ENCODE measurements at places on chromosomes 7 and 10. TPM values are rescaled to one million over a fixed set of nuclear protein-coding genes. Genes with fewer than 3 reads are reported as not detected.
A peak's percentile ranks its signal among the peaks of the same experiment; 100 is the strongest.

- no peaks in the 10 kb centered on the region for H3K27me3 ChIP-seq
- peak; percentile 81 for DNase-seq
- H3K4me3 ChIP-seq = peak overlapping the region; percentile 2
- H3K4me1 ChIP-seq = peaks cover 39% of the 10 kb centered on the region
Observed at GRCh38 chr10:93947055-93947454, 46.7 kb upstream of the PLCE1 start.

- H3K4me3 ChIP-seq = no peak overlapping the region
- H3K27ac ChIP-seq = no peak overlapping the region
- no peak for DNase-seq
- no peaks in the 10 kb centered on the region for H3K36me3 ChIP-seq
- peaks cover 4% of the 10 kb centered on the region for H3K4me1 ChIP-seq
- H3K27me3 ChIP-seq = peaks cover 29% of the 10 kb centered on the region
Observed at GRCh38 chr7:128912281-128912680, 1.8 kb upstream of the KCP start.

GRCh38 chr10:12631787-12632562 lies 282.6 kb downstream of the CAMK1D start:
- H3K36me3 ChIP-seq = no peaks in the 10 kb centered on the region
- H3K27me3 ChIP-seq = no peaks in the 10 kb centered on the region
- no peak overlapping the region for H3K4me3 ChIP-seq
- H3K27ac ChIP-seq = no peak overlapping the region
- no peak for DNase-seq
- no peaks in the 10 kb centered on the region for H3K4me1 ChIP-seq

- no peaks in the 10 kb centered on the region for H3K4me1 ChIP-seq
- no peak for DNase-seq
- no peak overlapping the region for H3K27ac ChIP-seq
- H3K4me3 ChIP-seq = no peak overlapping the region
- no peaks in the 10 kb centered on the region for H3K36me3 ChIP-seq
Observed at GRCh38 chr7:16098058-16098457, 323.3 kb downstream of the CRPPA start.

DNA sequence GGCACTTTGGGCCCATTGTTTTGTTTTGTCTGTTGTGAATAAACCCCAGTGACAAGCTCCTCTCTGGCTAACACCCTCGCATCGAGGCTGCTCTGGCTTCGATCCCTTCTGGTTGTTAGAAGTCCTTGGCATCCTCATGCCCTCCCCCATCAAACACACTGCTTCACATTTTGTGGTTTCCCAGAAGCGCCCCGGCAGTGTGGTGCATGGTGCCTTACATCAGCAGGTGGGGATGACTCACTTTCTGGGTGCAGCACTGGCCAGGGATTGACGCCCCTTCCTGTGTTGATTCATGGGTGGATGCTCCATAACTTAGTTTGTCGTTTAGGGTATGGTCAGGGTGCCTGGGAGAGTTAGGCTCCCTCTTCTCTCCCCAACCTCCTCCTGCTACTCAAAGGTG lies 51.4 kb downstream of the PLPP4 start:
- no peak overlapping the region for H3K27ac ChIP-seq
- DNase-seq = no peak
- H3K27me3 ChIP-seq = no peaks in the 10 kb centered on the region
- H3K36me3 ChIP-seq = no peaks in the 10 kb centered on the region
- H3K4me1 ChIP-seq = no peaks in the 10 kb centered on the region
- H3K4me3 ChIP-seq = no peak overlapping the region

DNA sequence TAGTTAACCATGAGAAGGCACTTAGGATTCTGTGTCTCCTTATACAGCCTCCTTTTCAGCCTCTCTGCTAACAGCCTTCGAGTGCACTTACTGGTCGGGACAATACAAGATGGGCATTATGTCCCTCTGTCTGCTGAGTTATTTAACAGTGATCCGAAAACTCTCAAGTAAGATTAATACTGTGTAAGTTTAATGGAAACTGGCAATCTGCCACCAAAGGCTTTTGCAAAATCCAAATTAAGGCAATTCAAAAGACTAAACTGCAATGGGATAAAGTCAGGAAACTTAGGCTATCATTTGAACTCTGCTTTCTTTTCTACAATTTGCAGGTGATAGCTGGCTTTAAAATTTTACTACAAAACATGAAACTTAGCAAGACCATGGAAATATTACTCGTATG lies 477.8 kb downstream of the TFEC start:
- H3K4me3 ChIP-seq = no peak overlapping the region
- no peak for DNase-seq
- no peaks in the 10 kb centered on the region for H3K27me3 ChIP-seq
- no peaks in the 10 kb centered on the region for H3K36me3 ChIP-seq
- H3K27ac ChIP-seq = no peak overlapping the region
- no peaks in the 10 kb centered on the region for H3K4me1 ChIP-seq

- peaks cover 8% of the 10 kb centered on the region for H3K4me1 ChIP-seq
- H3K4me3 ChIP-seq = peak overlapping the region; percentile 53
- H3K36me3 ChIP-seq = no peaks in the 10 kb centered on the region
- no peaks in the 10 kb centered on the region for H3K27me3 ChIP-seq
- peak; percentile 87 for DNase-seq
Observed at GRCh38 chr7:151782598-151783448, 94.1 kb downstream of the PRKAG2 start.

- H3K4me1 ChIP-seq = peaks cover 91% of the 10 kb centered on the region
- H3K4me3 ChIP-seq = no peak overlapping the region
- H3K27ac ChIP-seq = peak overlapping the region; percentile 79
- no peaks in the 10 kb centered on the region for H3K36me3 ChIP-seq
- DNase-seq = peak; percentile 83
Observed at GRCh38 chr7:139749545-139749944, 28.3 kb downstream of the HIPK2 start.

- H3K27ac ChIP-seq = no peak overlapping the region
- no peak overlapping the region for H3K4me3 ChIP-seq
- no peaks in the 10 kb centered on the region for H3K36me3 ChIP-seq
- H3K27me3 ChIP-seq = no peaks in the 10 kb centered on the region
- H3K4me1 ChIP-seq = no peaks in the 10 kb centered on the region
Observed at GRCh38 chr7:81854518-81854917, 84.7 kb upstream of the HGF start.

DNA sequence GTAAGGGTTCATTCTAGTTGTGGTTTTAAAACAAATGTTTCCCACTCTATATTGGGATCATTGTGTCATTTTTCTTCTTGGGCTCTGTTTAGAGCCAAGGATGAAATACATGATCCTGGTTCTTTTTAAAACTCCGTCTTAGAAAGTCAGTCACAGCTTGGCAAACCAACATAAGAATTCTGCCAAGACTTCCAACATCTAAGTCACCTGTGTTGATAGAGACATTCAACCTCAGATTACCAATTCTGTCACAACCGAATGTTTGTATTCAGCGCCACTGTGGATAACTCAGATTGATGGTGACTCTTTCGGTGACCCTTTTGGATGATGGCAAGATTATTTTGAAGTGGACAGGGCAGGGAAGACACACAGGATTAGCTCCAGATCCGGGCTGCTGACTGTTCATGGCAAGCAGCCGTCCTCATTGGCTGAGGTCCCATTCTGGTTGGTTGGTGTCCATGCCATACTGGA lies 255.4 kb downstream of the ARHGAP21 start:
- peak; percentile 80 for DNase-seq
- peak overlapping the region; percentile 61 for H3K4me3 ChIP-seq
- no peaks in the 10 kb centered on the region for H3K27me3 ChIP-seq
- peak overlapping the region; percentile 90 for H3K27ac ChIP-seq
- H3K4me1 ChIP-seq = peaks cover 41% of the 10 kb centered on the region

DNA sequence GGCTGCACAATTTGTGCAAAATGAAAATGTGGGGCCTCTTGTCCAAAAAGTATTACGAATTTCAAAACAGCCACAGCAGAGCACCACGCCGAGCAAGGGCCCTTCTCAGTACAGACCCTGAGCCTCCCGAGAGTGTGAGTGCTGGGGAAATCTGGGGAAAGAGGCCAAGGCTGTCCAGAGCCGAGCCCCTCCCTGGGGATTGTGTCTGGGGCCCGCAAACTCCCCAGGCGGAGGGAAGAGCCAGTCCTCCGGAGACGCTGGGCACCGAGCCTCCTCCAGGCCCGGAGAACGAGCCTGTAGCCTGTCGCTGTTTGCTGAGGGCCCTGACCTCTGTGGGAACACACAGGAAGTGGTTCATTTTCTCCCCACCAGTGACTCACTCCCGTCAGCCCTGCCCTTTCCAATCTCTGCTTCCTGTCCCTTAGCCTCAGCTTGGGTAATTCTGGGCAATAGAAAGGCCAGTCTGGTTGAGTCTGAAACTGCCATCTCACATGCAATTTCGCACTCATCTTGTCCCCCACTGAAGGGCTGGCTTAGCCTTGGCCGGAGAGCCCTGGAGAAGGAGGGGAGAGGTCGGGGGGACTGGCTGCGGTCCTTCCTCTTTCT lies 19.5 kb upstream of the GNA12 start:
- H3K4me1 ChIP-seq = peaks cover 15% of the 10 kb centered on the region
- H3K27me3 ChIP-seq = no peaks in the 10 kb centered on the region
- peak overlapping the region; percentile 74 for H3K27ac ChIP-seq
- peak overlapping the region; percentile 25 for H3K4me3 ChIP-seq
- peak; percentile 85 for DNase-seq
- no peaks in the 10 kb centered on the region for H3K36me3 ChIP-seq

DNA sequence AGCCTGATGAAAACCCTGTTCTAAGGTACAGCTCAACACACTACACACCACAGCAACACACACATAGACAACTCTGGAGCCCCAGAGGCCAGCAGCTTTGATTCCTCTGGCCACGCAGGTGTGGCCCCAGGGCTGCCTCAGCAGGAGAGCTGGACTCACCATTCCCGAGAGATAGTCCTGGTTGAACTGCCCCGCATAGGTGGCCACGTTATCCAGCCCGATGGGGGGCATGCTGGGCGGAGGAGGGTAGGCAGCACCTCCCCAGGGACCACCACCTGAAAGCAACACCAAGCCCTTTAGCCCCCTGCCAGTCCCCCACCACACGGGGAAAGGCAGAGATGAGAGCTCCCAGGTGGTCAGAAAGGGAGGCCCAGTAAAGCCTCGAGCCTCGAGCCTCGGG lies 34.7 kb downstream of the ANXA11 start:
- H3K36me3 ChIP-seq = no peaks in the 10 kb centered on the region
- no peak overlapping the region for H3K4me3 ChIP-seq
- DNase-seq = no peak
- no peaks in the 10 kb centered on the region for H3K27me3 ChIP-seq
- peak overlapping the region; percentile 16 for H3K27ac ChIP-seq

GRCh38 chr10:79382491-79382941 lies 35.2 kb downstream of the PPIF start:
- H3K27ac ChIP-seq = peak overlapping the region; percentile 75
- DNase-seq = no peak
- H3K27me3 ChIP-seq = no peaks in the 10 kb centered on the region
- H3K4me1 ChIP-seq = peaks cover 34% of the 10 kb centered on the region

DNA sequence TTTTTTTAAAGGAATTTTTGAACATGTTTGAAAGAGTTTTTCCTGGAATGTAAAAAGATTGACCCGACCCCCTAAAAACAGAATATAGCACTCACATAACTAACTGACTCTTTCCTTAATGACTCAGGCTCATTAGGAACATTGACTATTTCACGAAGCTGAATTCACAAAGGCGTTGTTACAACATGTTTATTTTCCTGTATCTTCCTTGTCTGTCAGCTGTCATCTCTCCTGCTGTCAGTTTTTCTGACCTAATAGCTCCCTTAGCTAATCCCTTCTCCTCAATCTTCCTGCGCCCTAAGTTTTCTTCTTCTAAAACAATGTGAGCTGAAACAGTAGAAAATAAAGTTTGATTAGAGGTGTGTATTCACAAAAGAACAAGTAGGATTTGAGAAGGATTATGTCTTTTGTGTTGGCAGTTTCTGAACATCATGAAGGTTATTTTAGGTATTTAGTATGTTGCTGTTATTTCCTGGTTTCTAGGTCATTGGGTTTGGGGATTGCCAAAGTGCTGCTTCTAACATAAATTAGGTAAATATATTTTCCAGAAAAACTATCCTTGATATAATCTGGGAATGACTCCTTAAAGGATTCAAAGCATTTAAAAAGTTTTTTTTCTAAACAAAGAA lies 4.6 kb upstream of the MDFIC start:
- H3K4me1 ChIP-seq = no peaks in the 10 kb centered on the region
- no peak overlapping the region for H3K27ac ChIP-seq
- no peaks in the 10 kb centered on the region for H3K27me3 ChIP-seq
- no peaks in the 10 kb centered on the region for H3K36me3 ChIP-seq
- no peak overlapping the region for H3K4me3 ChIP-seq

- no peak for DNase-seq
- no peaks in the 10 kb centered on the region for H3K27me3 ChIP-seq
- H3K36me3 ChIP-seq = no peaks in the 10 kb centered on the region
- no peak overlapping the region for H3K27ac ChIP-seq
- H3K4me1 ChIP-seq = no peaks in the 10 kb centered on the region
Observed at GRCh38 chr10:22823109-22823508, 104.7 kb upstream of the ARMC3 start.

- no peaks in the 10 kb centered on the region for H3K36me3 ChIP-seq
- no peaks in the 10 kb centered on the region for H3K4me1 ChIP-seq
- no peak overlapping the region for H3K4me3 ChIP-seq
- H3K27ac ChIP-seq = no peak overlapping the region
- no peak for DNase-seq
Observed at GRCh38 chr10:43928425-43928968, 279.8 kb upstream of the ZNF32 start.

DNA sequence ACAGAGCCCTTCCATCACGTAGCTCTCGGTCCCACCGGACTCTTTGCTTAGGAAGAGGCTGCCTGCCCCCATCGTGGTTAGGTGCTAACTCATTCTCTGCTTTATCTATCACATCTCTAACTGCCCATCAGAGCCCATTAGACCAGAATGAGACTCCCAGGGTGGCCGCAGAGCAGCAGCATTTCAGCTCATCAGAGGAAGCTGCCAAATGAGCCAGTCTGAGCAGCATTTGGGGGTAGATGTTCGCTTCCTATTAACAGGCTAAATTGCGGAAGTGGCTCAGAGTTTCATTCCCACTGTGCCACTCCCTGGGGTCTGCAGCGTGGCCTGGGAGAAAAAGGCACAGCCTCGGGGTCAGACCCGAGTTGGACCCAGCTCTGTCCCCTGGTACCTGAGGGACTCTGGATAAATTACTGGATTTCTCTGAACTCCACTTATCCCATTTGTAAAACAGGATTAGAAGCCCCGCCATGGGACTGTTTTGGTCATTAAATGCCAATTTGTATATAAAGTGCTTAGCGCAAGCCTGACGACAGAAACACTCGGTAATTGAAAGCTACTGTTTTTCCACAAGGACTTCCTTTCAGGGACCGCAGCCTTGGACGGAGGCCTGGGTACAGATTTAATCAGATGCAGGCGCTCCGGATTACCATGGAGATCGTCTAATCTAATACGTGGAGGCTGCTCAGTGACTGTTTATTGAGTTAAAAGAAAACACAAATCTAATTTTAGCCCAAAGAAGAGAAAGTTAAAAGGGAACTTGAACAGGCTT lies 73.8 kb upstream of the PRLHR start:
- peaks cover 42% of the 10 kb centered on the region for H3K4me1 ChIP-seq
- H3K4me3 ChIP-seq = no peak overlapping the region
- DNase-seq = no peak
- H3K36me3 ChIP-seq = no peaks in the 10 kb centered on the region
- no peak overlapping the region for H3K27ac ChIP-seq
- no peaks in the 10 kb centered on the region for H3K27me3 ChIP-seq

- no peaks in the 10 kb centered on the region for H3K27me3 ChIP-seq
- H3K4me1 ChIP-seq = peaks cover 16% of the 10 kb centered on the region
- H3K27ac ChIP-seq = no peak overlapping the region
- no peaks in the 10 kb centered on the region for H3K36me3 ChIP-seq
- DNase-seq = no peak
Observed at GRCh38 chr10:28177944-28178637, 124.8 kb downstream of the MPP7 start.

Gene CYP26A1
- total RNA-seq = not detected

Gene CDC14C
- total RNA-seq = not detected

Gene GRID1
- 0.24 TPM for total RNA-seq

Gene PPP1R17
- not detected for total RNA-seq

Gene FAM25A
- not detected for total RNA-seq

Gene KLF14
- total RNA-seq = 1.2 TPM

Gene NRCAM
- 0.21 TPM for total RNA-seq

Gene UCN3
- total RNA-seq = not detected
